ENCODE measurements at places on chromosomes 6 and 20.

GRCh38 chr6:153167907-153168306 lies 36.8 kb upstream of the RGS17 start:
- no peak for DNase-seq

DNA sequence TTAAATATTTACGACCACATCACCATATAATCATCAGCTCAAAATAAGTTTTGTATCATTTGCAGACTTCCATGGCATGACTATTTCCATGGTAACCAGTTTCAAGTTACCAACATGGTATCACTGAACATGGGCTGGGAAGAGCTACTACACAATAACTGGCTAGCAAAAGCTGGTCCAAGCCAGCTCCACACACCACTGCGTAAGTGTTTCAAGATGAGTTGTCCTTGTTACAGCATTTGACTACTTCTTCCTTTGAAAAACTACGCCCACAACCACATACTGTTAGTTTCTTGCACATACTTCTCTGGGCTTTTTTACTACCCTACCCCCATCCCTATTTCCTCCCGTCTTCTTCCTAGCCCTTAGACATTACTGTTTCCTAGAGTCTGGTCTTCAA lies 8.5 kb downstream of the CD164 start:
- DNase-seq = no peak

- DNase-seq = no peak
Measured at GRCh38 chr6:49764571-49765236, 20.5 kb upstream of the CRISP3 start.

DNA sequence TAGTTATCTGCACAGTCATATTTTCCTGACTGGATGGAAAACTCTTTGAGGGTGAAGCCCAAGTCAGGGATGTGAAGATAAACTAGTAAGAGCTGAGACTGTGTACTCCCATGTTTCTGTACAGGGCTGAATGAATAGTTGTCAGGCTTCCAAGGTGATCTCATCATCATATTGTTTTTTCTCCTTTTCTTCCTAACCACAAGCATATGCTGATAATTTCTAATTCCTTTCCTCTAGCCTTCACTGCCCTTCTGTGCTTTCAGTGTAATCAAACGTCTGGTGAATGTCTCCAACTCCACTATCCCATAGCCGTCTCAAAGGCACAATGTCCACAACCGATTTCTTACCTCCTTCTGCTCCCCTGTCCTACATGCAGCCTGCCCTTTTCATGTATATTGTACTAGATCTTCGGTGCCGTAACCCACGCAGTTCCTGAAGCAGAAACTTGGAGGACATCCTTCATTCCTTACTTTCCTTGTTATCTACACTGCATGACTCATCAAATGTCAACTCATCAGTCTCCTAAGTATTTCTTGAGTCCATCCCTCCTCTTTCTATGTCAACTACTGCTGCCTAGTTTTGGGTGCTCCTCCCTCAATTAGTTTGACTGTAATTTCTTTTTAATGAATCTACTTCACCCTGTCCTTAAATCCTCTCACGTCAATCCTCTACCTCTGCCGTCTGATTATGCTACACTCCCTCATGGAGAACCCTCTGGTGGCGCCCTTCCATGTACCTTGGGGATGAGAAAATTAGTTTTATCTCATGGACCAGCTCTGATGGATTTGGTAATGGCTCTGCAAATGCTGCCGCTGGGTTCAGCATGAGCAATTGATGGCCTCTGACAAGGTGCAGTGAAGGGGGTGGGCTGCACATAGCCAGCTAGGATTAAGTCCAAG lies 21.9 kb downstream of the NCOA7 start:
- no peak for DNase-seq

DNA sequence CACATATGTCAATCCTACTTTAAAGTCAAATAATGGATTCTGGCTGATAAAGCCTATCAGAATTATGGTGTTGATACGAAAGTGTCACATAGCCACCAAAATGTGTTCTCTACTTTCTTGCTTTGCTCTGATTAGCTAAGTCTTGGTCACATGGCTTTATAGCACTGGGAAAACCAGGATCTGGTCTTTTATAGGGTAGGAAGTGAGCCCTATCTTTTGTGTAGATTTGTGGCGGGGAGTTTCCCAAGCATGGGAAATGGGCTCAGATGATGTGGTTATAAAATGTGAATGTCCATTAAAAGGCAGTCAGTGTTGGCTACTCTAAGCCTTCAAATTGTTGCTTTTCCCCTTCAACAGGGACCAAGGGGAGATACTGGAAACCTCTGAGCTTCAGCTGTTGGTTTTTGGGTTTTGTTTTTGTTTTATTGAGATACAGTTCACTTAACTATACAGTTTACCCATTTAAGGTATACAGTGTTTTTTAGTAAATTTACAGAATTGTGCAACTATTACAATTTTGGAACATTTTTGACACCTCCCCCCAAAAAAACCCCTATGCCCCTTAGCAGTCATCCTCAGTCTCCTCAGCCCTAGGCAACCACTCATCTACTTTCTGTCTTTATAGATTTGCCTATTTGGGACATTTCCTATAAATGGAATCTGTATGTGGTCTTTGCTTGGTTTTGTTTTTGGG lies 12.2 kb downstream of the RRP36 start:
- DNase-seq = no peak

DNA sequence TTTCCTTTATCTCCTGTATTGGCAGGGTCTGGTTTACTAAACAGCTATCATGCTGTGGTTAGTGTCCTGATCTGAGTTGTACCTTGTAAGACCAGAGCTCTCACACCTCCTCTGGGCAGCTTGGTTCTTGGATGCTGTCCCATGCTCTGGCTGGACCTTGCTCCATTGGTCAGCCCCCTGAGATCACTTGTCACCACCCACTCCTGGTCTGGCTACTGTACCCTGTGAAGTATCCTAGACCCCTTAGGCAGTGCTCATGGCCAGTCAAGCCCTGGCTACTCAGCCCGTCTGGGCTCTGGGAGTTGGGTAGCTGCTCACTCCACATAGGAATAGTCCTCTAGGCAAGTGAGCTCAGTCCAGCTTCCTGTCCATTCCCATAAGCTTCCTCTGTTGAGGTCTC lies 31.1 kb downstream of the ADGRF4 start:
- DNase-seq = no peak

- no peak for DNase-seq
Measured at GRCh38 chr6:154614641-154615040, 104.2 kb upstream of the CNKSR3 start.
